MM.1S (cell line): ENCODE measurements at places on chromosomes 13 and 19.

- peak; percentile 82 for DNase-seq
Observed at GRCh38 chr19:41958367-41959055, 610 bp downstream of the RABAC1 start.

GRCh38 chr19:18948075-18948975, 7.3 kb upstream of the HOMER3 start:
- no peak for DNase-seq

GRCh38 chr19:23758187-23759074, at the start of gene ZNF681:
TSS of gene ZNF681 (minus strand) at chr19:23758891. CDS start at chr19:23758749, 142 bp downstream.
- peak; percentile 73 for DNase-seq

DNA sequence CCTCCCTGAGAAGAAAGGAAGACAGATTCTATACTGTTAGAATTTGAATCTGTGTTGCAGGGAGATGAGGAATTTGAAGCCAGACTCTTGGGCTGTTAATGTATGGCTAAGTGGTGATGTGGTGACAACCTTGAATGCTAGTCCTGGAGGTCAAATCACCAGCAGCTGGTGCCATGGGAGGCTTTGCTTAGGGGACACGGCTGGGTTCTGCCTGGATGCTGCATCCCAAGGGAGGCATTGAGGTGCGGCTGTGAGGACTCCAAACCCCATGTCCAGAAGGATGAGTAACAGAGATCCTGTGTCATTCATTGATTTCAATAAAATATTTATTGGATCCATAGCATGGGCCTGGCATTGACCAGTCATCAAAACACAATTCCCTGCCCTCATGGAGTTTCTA, 42.3 kb downstream of the RFX2 start:
- DNase-seq, result no peak

DNA sequence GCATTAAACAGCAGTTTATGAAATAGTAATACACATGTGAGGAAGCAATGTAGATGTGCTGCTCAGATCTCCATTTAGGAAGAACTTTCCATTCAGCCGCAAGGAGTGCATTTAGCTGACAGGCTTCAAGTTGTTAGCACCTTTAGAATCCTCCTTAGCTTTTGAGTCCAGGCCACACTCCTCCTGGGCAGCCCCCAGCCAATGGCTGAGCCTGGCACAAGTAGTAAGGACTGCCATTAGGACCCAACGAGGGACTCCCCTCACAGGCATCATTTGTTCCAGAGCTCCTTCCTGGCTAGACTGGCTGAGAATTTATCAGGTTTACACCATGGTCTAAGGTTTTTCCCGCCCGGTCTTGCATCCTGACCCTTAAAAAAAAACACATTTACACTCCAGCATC, 201.4 kb downstream of the DIAPH3 start:
- no peak for DNase-seq

- DNase-seq, result no peak
Observed at GRCh38 chr13:71659404-71659803, 207.6 kb downstream of the DACH1 start.

DNA sequence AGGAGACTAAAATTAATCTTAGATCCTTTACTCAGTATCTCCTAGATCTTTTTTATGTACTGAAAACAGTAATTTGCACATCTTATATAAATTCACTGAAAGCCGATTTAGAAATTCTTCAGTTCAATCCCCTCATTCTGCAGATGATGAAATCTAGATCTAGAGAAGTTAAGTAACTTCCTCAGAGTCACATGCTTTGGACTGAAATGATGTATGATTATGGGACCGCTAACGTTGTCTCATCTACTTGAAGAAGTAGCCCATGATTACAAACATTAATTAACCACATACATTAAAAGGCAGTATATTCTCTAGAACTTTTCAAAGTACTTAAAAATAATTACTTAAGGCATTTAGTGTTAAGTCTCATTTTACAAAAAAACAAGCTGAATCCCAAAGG, 37.8 kb downstream of the ELF1 start:
- DNase-seq, result no peak

DNA sequence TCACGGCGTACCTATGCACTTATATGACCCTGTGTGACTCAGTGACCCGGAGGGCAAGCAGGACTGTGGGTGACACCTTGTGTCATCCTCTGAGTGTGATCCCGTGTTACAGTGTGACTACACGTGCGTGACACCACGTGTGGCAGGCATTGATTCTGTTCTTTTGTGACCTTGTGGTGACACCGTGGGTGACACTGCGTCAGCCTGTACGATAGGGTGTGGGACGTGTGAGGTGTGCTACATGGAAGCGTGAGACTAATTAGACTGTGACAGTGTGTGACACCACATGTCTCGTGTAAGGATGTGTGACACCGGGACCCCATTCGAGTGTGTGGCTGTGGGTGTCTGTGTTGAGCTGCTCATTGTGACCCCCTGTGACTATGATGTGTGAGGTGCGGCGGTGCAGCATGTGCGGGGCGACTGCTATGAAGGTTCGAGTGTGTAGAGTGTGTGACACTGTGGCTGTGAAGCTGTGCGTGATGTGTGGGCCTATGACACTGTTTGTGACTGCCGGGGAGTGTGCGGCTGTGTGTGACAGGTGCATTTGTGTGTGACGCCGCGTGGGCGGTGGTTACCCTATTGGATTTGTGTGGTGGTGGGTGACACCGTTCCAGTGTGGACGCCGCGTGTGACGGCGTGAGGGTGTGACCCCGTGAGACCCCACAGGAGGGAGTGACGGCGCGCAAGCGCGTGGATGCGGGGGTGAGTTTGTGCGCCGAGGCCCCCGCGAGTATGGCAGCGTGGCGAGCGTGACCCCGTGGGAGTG, 399 bp upstream of the SPTBN4 start:
- no peak for DNase-seq

DNA sequence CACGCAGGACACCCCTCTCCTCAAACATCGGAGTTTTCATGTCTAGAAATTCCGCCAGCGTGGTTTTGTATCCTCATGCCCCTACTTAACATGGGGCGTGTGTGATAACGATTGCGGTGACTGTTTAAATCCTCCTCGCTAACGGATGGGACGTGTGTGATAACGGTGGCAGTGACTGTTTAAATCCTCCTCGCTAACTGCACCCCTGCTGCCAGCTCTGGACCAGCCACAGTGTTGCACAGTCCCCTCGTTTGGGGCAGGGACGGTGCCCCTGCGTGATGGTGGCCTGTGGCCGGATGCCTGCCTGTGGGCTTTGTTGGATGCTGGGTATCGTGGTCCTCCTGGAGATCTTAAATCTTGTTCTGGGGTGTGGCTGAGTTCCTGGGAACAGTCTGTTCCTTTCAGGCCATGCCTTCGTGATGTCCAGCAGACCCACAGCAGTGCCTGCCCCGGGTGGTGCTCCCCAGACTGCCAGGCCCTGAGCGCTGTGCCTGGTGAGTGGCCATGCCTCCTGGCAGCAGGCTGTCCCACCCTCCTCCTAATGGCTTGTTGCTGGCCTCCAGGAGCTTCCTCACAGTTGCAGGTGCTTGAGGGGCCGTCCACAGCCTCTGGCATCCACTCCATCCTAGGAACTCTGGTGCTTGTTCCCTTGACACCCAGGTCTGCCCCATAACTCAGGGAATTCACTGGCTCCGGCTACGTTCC, 122.5 kb upstream of the MCF2L start:
- no peak for DNase-seq
